ENCODE measurements at places on chromosomes 1 and 21.
A peak's percentile ranks its signal among the peaks of the same experiment; 100 is the strongest.

DNA sequence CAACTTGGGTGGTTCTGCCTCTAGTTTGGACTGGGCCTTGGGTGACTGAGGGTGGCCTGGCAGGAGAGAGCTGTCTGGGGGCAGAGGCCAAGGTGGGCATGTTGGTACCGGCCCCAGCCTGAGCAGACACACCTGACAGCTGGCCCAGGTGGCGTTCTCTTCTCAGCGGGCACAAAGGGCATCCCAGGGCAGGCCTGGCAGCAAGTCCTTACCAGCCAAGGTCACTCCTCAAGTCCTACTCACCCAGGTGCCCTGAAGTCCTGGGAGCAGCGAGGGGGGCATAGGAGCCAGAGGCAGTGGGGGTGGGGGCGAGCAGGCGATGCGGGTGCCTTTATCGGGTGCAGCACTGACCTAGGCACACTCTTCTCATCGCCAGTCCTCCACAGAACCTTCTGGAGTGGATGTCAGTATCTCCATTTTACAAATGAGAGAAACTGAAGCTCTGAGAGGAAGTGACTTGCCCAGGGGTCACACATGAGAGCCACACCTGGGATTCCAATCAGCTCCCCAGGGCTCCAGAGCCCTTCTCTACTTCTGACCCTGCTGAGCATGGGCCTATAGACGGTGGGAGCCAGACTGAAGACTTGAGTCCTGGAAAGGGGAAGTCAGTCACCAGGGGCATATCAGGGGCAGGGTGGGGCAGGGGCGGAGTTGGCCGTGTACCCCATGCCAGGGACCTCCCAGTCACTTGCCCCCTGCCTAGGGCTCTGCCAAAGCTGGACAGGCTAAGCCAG lies 587 bp upstream of the SLC25A34 start:
- no peak for DNase-seq

DNA sequence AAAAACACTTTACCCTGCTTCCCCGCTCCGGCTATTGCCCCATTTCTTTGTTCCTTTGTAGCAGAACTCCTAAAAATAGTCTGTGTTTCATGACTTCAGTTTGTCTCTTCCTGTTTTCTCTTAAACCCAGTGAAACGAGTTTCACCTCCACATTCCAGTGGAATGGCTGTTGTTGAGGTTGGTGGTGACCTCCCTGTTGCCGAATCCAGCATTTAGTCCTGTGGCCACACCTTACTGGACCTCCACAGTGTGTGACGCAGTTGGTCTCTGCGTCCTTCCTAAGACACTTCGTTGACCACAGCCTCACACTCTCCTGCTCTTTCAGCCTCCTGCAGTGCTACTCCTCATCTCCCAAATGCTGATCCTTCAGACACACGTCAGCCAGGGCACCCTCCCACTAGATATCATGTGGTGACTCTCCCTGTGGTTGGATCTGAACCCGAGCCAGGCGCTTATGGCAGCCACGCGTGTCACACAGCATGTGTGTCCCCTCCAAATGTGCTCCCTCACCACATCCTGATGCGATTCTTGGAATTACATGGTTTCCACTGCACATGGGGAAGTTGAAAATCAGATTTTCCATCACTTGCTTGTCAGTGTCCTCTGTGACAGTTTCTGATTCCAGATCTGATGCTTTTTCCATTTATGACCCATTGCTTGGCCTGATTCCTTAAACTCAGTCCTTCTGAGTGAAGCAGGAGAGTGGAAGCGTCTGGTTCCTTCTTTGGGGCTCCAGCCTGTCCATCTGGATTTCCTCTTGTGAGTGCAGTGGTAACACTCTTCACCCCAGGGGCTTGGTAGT lies 99.1 kb upstream of the ARTN start:
- DNase-seq: peak; percentile 67

DNA sequence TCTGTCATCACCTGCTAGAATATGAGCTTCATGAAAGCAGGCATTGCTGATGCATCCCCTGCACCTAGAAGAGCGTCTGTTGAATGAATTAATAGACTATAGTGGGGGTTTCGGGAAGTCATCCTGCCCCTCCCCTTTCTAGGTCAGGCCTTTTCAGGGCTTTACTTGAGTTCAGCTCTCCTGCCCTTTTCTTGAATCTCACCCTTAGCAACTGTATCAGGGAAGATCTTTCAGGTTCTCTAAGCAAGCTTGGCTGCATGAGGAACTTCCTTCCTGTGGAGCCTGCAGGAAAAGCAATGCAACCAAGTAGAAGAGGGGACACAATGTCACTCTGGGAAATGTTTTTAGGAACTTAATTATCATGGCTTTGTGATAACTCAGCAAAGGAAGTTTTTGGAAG lies 27.2 kb upstream of the KIAA0040 start:
- DNase-seq: no peak

DNA sequence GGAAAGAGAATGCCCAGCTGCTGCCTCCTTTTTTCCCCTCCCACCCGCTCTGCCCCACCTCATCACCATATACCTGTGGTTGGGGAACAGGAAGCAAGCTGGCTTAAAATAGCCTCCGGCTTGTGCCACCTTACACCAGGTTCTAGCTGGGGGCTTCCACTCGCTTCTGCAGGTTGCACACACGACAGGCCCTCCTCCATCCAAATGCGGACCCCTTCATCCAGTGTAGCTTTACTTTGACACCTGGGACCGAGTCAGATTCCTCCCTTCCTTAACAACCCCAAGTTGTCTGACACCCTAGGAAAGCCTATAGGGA lies 14.6 kb downstream of the BLACAT1 start:
- DNase-seq: no peak

GRCh38 chr1:32754317-32755097 lies 51.9 kb upstream of the SYNC start:
- DNase-seq: no peak

DNA sequence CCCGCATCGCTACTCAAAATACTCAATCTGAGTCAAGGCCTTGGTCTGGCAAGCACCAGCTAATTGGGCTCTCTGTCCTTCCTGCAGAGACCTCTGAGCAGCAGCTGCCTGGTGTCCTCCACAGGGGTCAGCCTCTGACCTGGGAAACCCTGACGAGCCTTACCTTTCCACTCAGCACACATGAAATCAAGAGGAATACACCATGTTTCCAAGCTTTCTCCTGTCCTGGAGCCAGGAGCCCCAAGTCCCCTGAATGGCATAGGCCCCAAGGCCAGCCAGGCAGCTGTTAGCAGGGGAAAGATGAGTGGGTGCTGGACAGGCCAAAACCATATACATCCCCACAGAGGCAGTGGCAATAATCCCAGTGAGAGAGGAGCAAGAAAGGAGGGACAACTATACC lies 27.2 kb upstream of the TSPEAR start:
- no peak for DNase-seq

GRCh38 chr21:45423968-45424853 lies 19.2 kb downstream of the COL18A1 start:
- DNase-seq: no peak

- DNase-seq: no peak
Observed at GRCh38 chr1:6969762-6970161, 184.5 kb downstream of the CAMTA1 start.

GRCh38 chr1:193157360-193157759 lies 29.1 kb downstream of the B3GALT2 start:
- DNase-seq: no peak

GRCh38 chr1:46798810-46799209 lies at the start of gene CYP4B1:
TSS of gene CYP4B1 (plus strand) at chr1:46799046. CDS start at chr1:46799082, 36 bp downstream.
- DNase-seq: no peak

- no peak for DNase-seq
Observed at GRCh38 chr1:159239551-159240220, 35.0 kb downstream of the ACKR1 start.

DNA sequence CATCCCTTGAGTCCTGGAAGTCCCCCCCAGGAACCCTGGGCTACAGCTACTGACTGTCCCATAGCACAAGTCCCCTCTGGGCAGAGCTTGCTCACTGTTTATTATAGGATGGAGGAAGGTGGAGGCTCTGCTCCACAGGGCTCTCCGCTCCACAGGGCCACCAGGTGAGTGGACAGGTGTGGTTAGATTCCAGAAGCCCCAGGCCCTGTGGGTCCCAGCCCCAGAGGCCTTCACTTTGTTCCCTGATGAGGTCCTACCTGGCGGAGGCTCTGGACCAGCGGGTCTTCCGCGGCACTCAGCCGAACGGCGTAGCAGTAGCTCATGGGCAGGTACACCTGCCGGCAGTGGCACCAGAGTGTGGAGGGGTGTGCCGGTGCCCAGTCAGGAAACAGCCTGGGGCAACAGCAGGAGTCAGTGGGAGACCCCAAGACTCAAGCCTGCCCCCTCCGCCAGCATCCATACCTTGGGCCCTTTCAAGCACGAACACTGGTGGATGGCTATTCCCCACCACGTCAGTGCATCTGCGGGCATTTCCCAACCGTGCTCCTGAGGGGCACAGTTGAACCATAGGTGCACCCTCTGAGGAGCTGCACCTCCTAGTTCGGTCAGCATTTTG lies 12.3 kb downstream of the LSS start:
- no peak for DNase-seq

GRCh38 chr1:12438349-12438924 lies 179.6 kb downstream of the DHRS3 start:
- DNase-seq: no peak

GRCh38 chr1:223140611-223141405 lies 2.2 kb downstream of the TLR5 start:
- DNase-seq: no peak

- DNase-seq: no peak
Observed at GRCh38 chr1:204987689-204988088, 55.3 kb upstream of the CNTN2 start.

DNA sequence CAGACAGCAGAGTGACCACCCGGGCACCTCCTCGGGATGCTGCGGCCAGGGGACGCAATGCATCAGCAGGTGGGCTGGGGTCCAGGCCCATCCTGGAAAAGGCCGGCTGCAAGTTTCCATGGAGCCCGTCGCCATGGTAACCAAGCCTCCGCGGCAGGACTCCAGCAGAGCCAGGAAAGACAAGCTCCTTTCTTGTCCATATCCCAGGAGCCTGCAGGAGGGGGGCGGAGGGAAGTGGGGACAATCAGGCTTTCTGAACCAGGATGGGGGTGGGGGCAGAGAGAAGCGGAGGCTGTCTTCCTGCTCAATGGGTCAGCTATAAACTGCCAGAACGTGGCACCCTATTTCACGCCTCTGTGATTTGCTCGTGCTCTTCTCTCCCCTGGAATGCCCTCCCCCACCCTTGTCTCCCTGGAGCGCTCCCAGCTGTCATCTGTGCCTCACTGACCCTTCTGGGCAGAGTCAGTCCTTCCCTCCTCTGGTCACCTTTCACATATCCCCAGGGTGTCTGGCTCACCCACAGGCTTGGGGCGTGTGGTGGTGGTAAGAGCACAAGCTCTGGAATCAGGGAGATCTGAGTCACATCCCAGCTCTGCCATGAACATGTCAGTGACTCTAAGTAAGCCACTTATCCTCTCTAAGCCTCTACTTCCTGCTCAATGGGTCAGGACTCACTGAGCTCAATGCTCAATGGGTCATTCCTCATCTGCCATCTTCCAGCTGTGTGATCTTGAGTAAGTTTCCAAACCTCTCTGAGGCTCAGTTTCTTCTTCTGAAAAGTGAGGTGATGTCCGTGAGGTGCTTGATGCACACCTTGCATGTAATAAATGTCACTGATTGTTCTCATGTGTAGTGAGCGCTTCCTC lies 58.9 kb upstream of the LAPTM5 start:
- no peak for DNase-seq

DNA sequence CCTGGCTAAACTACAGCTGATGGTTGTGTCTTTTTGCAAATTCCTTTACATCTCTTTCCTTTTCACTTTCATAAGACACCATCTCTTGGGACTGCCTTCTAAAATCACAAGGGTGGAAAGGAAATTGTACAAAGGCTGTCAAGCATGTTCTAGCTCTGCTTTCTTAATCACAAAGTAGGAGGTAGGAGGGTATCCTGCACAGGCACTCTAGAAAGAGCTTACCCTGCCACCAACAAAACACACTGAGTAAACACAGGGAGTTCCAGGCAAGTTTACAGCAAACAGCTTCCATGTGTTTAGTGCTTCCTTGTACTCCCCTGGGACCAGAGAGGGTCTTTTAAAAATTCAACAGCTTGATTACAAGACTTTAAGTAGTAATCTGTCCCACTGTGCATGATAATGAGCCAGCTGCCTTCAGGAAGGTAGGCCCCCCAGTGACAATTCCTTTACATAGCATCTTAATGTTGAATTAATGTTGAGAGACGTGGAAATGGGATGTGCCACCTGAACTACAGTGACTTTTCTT lies 2.4 kb downstream of the PLPP3 start:
- no peak for DNase-seq

- DNase-seq: peak; percentile 52
Observed at GRCh38 chr1:221886743-221887414, 145.0 kb upstream of the DUSP10 start.

GRCh38 chr1:18855573-18855972 lies 3.9 kb downstream of the TAS1R2 start:
- no peak for DNase-seq

GRCh38 chr1:193457676-193458075 lies 271.3 kb upstream of the B3GALT2 start:
- DNase-seq: no peak

GRCh38 chr1:231387770-231388669 lies 34.1 kb downstream of the EGLN1 start:
- DNase-seq: no peak

GRCh38 chr1:54543729-54544496 lies 4.1 kb upstream of the ACOT11 start:
- no peak for DNase-seq

GRCh38 chr1:86461482-86461881 lies 7.2 kb upstream of the CLCA1 start:
- no peak for DNase-seq

- no peak for DNase-seq
Observed at GRCh38 chr1:160046494-160047110, 14.8 kb upstream of the PIGM start.

Measured in brain pericyte (primary cell).